ENCODE measurements at places on chromosomes 5 and 9.

GRCh38 chr5:143386725-143387124 is 16.8 kb downstream of the NR3C1 start:
- no peak for DNase-seq

GRCh38 chr5:76219636-76220035 is 136.5 kb downstream of the SV2C start:
- DNase-seq, result no peak

- no peak for DNase-seq
Measured at GRCh38 chr5:154654486-154655371, 100.4 kb upstream of the LARP1 start.

GRCh38 chr5:78009937-78010527 is 233.9 kb upstream of the TBCA start:
- no peak for DNase-seq

DNA sequence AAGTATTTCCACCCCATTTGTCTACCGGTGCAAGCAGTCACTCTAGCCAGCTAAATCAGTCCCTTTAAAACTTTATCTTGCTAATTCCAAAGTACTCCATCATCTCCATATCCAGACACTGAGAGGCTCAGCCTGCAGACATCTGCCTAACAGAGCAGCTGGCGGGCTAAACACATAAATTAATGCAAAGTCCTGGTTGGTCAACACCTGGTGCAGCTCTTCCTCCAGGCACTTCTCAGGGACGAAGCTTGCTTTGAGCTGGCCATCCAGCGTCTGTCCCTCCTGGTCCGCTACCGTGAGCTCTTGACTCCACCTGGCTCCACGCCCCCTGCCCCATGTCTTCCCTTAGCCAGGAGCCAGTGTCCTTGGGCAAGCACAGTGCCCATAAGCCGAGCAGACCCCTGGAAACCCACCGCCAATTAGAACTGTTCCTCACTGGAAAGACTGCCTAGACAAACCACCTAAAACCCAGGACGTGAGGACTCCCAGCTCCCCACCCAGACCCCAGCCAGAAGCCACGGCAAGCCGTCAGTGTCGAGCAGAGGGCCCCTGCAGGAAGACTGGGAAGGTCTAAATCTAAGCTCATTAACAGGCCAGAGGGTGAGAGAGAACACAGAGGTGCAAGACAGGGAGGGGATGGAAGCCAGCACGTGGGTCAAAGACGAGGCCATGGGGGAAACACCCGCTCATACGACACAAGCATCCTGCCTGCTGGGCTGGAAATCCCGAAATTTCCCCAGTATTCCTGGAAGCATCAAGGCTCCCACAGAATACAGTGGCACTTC is 120.0 kb downstream of the COL23A1 start:
- no peak for DNase-seq

DNA sequence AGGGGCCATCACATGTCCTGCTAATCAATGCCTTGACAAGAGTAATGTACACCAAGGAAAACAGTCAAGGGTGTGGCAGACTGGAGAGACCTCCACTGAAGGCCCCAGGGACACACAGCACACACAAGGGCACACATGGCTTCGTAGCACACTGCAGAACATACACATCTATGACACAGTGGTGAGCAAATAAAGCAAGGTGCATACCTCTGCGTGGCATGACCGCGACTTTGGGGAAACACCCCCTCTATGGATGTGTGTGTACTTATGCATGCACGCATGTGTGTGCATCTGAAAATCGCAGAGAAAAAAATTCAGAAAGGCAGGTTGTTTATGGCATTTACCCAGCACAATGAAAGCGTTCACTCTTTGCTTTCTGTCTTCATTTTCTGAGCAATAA is 20.5 kb downstream of the SEMA4D start:
- DNase-seq, result no peak

GRCh38 chr5:92641031-92641962 is 939.7 kb downstream of the NR2F1-AS1 start:
- no peak for DNase-seq

DNA sequence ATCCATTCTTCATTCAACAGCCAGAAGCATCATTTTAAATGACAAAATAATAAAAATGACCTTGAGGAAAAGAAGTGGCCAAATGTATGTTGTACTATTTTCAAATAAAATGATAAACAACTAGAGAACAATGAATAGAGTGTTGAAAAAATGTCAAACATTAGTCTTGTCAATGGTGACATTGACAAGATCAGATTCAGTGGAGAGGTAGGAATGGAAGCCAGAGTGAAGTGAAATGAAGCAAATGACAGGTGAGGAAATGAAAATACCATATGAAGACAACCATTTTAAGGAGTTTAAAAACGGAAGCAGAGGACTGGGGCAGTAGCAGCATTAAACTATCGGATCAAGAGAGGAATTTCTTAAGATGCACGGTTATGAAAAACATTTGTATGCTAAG is 38.2 kb upstream of the COX7C start:
- DNase-seq, result no peak

DNA sequence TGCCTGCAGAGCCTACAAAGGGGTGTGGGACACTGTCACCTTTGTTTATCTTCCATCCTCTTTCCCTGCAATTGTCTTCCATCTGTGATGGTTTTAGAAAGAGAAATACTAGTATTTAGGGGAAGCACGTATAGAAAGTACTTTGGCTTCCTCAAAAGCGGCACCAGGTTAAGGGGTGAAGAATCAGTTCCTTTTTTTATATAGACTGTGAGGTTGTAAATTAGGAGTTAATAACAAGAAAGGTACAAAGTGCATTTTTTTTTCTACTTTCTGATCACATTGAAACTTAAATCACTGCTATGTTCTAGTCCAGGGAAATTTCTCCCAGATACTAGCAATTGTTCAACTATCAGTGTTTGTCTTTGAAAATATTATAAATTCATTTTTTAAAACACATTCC is 219.3 kb downstream of the CEMIP2 start:
- DNase-seq, result no peak

DNA sequence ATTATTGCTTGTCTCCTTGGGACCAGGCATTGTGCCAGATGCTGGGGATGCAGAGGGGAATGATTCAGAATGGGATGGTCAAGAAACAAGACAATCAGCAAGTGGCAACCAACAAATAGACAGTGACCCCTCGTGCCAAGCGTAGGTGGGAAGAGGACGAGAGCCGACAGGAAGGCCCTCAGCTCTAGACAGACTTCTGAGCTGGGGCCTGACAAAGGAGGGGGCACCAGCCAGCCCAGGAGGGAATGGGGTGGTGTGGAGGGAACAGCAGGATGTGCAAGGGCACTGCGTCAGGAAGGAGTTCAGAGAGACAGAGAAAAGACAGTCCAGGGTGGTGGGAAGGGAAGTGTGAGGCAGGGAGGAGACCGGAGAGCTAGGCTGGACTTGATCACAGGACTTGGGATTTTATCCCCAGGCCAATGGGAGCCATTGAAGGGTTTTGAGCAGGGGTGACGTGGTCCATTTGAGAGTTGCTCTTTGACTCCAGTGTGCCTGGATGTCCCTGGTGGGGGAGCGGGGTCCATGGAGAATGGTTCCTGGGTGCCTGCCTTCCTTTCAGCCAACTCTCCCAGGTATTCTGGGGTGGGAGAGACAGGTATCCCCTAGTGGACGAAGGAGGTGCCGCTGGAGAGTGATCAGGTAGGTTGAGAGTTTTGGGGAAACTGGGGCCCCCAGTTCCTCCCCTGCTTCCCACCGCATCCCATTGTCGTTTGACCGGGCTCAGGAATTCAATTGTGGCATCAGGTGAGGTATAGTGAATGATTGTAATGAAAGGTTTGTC is 79.3 kb upstream of the ZNF618 start:
- no peak for DNase-seq

GRCh38 chr5:82225525-82226172 is 52.5 kb downstream of the RPS23 start:
- peak; percentile 3 for DNase-seq

DNA sequence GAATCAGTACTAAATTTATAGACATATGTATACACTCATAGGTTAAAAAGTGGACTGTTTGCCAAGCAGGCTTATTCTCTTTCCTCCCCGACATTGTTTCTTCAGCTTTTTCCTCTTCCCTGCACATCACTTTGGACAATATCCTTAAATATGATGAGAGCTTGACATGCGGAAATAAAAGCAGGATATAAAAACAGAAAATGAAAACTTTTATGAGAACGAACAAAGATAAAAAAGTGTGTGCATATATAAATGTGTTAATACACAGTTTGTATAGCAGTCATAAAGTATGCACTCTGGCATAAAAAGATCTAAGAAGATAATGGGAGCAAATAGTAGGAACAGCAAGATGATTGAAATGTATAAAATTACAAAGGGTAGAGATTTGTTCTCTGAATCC is 86.4 kb upstream of the IFNE start:
- no peak for DNase-seq

DNA sequence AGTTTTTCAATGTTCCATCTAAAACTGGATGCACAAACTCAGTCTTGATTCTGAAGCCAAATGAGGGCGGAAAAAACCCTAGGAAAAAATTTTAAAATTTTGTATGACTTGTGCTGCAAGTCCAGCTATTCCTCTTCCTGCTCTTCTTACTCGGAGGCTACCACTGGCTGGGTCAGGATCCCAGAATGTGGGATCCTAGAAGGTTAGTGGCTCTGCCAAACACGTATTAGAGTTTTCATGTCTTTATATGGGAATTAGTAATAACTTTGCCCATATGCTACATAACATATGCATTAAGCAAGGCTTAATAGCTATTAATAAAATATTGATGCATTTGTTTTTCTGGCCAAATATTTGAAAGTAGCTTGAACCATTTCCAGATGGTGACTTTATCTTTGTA is 458.3 kb downstream of the AGTPBP1 start:
- DNase-seq, result no peak
